Posterior cingulate gyrus (tissue), 11 donors: ENCODE measurements at places on chromosomes 3 and 15.
A peak's percentile ranks its signal among the peaks of the same experiment; 100 is the strongest.

DNA sequence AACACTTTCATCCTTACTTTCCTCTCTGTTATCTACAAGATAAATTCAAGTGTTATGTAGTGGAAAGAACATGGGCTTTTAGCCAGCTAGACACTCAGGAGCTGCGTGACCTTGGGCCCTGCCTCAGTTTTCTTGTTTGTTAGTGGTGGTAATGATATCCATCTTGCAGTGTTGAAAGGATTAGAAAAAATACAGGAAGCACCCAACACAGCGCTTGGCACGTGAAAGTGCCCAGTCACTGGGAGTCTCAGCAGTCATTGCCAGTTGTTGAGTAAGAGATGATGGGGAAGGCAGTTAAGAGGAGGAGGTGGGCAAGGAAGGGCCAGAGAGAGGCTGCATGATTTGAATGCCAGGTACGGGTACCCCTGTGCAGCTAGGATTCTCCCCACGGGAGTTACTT, 5.3 kb downstream of the PDIA5 start:
- no peak for DNase-seq

DNA sequence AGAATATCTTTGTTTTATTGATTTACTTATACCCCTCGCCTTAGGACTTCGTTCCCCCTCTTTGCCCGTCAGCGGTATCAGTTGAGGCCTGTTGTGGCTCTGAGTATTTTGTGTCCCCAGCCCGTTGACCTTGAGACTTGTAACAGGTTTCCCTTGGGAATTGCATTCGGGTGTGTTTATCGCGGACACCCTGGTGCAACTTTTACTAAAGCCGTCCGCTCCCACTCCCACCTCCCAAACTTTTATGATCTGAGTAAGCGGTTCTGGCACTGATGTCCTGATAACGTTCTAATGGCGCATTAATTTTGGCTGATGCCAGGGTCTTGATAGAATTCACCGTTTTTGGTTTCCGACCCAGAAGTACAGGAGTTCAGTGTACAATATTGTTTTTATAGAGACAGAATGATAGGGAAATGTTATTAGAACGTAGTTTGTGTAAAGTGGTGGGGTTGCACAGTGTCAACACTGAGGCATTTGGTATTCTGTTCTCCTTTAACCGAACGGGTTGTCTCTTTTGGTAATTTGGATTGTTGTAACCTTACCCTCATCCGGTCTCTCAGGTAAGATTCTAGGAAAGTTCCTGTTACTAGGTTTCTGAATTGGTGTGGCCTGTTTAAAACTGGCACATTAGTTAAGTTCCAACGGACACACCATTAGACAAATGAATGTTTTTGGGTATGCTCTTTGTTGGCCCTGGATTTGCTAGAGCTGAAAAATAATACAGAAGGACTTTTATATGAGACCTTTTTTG, 47.8 kb downstream of the OIP5 start:
- no peak for DNase-seq

DNA sequence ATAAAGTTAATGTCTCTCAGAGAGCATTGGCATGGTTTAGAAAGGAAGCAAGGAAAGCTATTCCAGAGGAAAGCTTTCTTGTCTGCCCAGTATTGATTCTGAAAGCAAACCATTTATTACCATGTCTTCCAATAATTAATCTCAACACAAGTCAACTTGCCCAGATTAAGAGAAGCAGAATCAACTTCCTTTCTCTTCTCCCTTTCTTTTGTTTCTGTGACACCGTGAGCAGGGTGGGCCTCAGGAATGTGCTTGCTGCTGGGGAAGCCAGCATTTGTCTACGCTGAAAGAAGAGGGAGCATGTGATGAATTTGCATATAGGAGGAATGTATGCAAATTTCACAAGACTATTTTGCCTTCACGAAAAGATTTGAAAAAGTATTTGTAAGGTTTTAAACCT, 368.6 kb upstream of the ROPN1 start:
- no peak for DNase-seq

GRCh38 chr15:79017953-79018352, 72.6 kb downstream of the RASGRF1 start:
- DNase-seq = no peak

- DNase-seq = no peak
These were observed 53.2 kb downstream of the MBNL1 start for GRCh38 chr3:152321955-152322377.

- peak; percentile 60 for DNase-seq
These were observed 50.6 kb downstream of the IQSEC1 start for GRCh38 chr3:13022348-13023234.

DNA sequence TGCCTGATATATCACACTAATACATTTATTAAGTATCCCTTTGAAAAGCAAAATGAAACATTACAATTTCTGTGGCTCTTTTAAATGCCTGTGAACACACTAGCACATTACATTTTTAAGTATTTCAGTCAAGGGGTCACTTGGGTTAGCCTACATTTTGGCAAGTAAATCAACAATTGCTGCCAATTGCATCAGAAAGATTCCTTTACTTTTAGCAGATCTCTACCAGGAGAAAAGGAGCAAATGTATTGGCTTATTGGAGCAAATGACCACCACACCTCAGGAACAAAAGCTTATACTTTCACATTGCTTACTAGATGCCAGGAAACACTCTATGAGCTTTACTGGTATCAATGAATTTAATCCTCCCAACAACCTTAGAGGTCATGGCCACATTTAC, 947.1 kb downstream of the FHIT start:
- DNase-seq = no peak

- DNase-seq = no peak
These were observed 185.2 kb downstream of the KLHL25 start for GRCh38 chr15:85609492-85609891.

GRCh38 chr3:64533617-64534317, 154.0 kb downstream of the ADAMTS9 start:
- peak; percentile 95 for DNase-seq

DNA sequence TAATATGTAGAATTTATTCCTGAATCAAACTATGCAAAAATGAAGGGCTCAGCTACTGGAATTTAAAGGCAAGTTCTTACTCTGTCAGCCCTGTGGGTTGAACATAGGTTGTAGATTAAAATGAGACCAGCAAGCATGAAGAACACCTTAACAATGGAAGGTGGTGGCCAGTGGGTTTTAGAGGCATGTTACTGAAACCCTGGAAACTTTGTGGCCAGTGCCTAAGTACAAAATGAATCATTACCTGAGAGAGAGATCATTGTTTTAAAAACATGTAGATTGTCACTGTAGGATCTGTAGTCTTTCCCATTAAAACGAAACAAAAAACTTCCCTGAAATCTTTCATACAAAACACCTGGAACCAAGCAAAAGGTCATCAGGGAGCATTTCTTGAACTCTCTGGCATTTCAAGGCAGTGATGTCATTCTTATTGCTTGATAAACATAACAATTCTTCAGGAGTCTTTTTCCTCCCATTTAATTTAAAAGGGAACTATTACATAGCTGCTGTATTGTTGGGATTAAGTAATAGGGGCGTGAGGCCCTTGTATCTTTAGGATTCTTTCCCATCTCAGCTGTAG, 51.8 kb downstream of the TMEM108 start:
- DNase-seq = no peak

DNA sequence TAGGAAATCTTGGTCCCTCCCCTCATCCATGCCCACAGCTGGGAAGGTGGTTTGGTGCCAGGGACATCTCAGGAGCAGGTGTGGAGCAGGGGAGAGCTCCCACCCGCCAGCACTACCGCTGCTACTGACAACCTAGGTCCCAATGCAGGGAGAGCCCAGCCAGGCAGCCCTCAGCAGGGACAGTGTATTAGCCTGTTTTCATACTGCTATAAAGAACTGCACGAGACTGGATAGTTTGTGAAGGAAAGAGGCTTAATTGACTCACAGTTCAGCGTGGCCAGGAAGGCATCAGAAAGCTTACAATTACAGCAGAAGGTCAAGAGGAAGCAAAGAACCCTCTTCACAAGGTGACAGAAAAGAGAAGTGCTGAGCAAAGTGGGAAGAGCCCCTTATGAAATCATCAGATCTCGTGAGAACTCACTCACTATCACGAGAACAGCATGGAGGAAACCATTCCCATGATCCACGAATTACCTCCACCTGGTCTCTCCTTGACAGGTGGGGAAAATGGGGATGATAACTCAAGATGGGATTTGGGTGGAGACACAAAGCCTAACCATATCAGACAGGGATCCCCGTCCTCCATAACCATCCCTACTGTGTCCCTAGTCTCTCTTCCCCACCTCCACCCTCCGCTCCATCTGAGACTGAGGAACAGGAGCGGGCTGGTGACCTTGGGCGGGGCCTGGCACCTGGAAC, 218.6 kb downstream of the TBC1D2B start:
- DNase-seq = no peak

GRCh38 chr3:197501879-197502620, 53.7 kb downstream of the BDH1 start:
- DNase-seq = peak; percentile 63

GRCh38 chr15:76678766-76679165, 226.4 kb downstream of the SCAPER start:
- no peak for DNase-seq

- DNase-seq = no peak
These were observed 40.9 kb downstream of the CBLB start for GRCh38 chr3:105827959-105828358.

- DNase-seq = no peak
These were observed 27.9 kb downstream of the EIF1B start for GRCh38 chr3:40337136-40338108.

DNA sequence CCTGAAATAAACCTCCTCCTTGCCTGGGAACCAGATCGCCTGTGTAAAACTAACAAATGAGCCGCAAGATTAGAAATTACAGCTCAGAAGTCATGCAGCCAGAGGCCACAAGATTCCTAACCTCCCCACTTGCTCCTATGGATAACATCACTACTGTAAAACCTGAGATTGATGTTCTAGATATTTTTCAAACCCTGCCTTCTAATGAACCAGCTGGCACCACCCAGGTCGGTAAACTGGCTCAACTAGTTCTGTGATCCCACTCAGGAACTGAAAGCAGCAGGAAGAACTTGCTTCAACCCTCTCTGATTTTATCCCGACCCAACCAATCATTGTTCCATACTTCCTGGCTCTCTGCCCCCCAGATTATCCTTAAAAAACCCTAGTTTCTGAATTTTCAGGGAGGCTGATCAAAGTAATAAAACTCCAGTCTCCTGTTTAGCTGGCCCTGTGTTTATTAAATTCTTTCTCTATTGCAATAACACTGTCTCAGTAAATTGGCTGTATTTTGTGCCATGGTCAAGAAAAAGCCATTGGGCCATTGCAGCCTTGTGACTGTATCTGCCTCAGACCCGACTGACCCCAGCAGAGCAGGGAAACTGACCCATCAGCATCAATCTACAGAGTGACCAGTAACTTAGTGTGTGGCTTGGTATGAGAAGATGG, 98.9 kb downstream of the RPLP1 start:
- no peak for DNase-seq

GRCh38 chr3:62318752-62319569, 54.4 kb downstream of the FEZF2 start:
- DNase-seq = peak; percentile 73

DNA sequence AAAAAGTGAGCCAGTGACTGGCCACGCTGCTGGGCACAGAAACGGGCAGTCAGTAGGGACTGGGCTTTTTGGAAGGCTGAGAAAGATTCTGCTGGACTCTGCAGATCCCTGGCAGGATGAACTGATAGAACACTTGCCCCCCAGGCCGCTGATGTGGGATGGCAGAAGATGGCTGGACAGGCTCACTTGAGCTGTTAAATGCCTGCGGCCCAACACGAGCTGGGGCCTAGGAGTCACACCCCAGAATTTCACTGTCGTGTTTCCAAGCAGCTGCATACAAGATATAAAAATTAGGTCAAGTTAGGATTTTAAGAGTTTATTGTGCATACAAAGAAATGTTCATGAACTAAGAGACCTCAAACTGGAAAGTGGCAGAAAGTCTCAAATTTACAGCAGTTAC, 26.9 kb downstream of the GLDN start:
- no peak for DNase-seq

- no peak for DNase-seq
These were observed 116.7 kb upstream of the LMOD3 start for GRCh38 chr3:69239063-69239462.

- DNase-seq = no peak
These were observed 18.1 kb upstream of the VGLL4 start for GRCh38 chr3:11661827-11662226.

- no peak for DNase-seq
These were observed 203.0 kb downstream of the TIGIT start for GRCh38 chr3:114496874-114497273.

DNA sequence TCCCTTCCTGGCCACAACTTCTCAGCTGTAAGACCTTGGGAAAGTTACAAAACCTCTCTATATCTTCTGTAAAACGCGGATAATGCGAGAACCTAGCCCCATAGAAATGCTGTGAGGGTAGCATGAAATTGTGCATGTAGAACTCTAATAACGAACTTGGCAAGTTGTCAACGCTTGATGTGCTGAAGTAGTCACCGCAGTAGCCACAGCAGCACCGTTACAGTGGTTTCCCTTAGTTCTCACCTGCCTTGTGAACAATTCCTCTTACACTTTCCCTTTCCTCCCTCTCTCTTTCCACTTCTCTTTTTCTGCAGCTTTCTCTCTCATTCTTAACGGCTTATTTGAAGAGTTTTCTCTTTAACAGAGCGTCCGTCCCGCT, 447 bp upstream of the SHQ1 start:
- DNase-seq = no peak

DNA sequence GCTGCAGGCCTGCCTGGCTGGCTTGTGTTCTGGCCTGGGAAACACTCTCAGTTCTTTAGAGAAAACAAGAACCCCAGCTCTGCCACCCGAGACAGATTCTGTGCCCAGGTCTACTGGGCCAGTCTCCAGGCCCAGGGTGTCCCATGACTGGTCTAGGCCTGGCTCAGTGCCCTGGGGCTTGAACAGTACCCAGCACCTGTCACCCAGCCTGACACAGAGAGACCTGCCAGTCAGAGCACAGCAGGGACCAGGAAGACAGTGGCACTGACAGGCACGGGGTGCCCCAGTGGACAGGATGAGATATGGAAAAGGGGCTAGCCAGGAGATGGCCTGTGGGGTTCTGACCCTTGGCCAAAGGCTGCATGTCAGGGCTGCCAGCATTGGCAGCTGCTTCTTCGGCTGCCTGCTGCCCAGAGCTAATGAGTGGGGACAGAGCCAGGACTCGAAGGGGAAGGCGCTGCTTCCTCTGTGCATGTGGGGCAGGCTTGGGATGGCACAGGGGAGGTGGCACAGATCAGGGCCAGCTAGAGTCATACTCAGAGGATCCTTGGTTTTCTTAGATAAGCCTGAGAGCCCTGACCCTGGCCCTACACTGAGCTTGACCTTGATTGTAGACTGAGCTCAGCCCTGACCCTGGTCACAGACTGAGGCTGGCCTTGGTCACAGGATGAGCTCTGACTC, 15.1 kb downstream of the CCDC33 start:
- peak; percentile 65 for DNase-seq

GRCh38 chr3:99938270-99938911, 120.7 kb downstream of the CMSS1 start:
- no peak for DNase-seq

- DNase-seq = peak; percentile 57
These were observed 13.7 kb downstream of the C3orf62 start for GRCh38 chr3:49263159-49263889.

DNA sequence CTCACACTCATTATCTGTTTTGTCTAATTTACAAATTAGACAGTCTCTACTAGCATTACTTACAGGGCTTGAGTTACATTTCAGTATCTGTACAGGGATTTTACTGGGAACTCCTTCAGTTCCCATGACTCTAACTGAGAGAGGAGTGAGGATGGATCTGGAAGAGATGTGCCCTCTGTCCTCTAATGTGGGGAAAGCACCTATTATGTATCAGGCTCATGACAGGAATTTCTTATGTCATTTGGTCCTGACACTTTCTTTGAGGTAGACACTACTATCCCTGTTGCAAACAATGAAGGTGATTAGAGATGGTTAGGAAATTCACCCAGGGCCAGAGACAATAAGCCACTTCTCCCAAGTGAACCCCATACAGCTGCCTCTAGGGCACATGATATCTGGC, 10.9 kb upstream of the NCKIPSD start:
- no peak for DNase-seq
